ENCODE measurements at places on chromosomes 1 and 21.

GRCh38 chr1:99672530-99673213 is 26.8 kb downstream of the PALMD start:
- DNase-seq = no peak

- DNase-seq = no peak
These were observed 138.8 kb upstream of the DPYD start for GRCh38 chr1:98059620-98060019.

DNA sequence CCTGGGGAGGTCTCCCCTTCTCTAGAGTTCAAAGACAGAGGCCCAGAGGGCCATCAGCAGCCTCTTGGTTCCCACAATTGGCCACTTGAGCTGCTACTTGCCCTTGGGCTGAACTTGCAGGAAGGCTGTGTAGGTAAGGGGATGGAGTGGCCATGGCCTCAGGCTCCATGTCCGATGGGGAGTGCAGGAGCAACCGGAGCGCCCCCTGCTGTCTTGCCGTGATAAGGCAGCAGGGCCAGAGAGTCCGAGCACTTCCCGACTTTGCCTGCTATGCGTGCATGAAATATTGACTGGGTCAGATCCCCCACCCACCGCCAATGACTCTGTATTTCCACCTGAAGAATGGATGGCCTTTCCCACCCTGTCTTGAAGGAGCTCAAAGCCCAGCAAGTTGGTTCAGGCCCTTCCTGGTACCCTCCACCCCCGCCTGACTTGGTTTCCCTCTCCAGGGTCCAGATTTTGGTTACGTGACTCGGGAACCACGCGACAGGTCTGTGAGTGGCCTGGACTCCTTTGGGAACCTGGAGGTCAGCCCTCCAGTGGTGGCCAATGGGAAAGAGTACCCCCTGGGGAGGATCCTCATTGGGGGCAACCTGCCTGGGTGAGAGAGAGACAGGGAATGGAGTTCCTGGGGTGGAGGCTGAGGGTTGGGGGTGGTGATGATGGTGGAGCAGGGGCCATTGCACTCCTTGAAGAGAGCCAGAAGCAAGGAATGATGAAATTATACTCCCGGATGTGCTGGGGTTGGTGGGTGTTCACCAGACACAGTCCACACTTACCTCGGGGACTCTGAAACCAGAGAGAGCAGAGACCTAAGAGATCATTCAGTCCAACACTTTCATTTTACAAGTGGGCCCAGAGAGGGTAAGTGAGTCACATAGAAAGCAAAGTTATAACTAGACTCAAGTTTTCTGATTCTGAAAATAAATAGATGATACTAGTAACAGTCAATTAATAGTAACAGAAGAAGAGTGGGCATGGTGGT is 25.6 kb downstream of the PADI3 start:
- peak; percentile 34 for DNase-seq

DNA sequence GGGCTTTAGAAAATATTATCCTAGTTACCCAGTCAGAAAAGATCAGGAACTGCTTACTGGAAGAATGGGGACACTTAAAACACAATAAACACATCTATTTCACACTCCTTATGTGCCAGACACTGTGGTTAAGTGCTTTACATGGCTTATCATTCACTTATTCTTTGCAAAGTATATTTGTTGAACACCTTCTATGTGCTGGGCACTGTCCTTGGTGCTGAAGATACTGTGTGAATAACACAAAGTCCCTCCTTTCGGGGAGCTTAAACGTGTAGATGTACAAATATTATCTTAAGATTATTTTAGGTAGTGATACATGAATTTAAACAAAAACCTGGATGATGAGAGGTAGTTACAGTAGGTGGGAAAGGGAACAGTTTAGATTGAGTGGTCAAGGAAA is 169.3 kb downstream of the ST6GALNAC5 start:
- peak; percentile 58 for DNase-seq

GRCh38 chr1:24032981-24033380 is 52.9 kb upstream of the SRSF10 start:
- DNase-seq = no peak

- DNase-seq = no peak
These were observed 21.1 kb downstream of the KPNA6 start for GRCh38 chr1:32128964-32129363.

- no peak for DNase-seq
These were observed 113.1 kb upstream of the GUCA2B start for GRCh38 chr1:42040159-42040558.

DNA sequence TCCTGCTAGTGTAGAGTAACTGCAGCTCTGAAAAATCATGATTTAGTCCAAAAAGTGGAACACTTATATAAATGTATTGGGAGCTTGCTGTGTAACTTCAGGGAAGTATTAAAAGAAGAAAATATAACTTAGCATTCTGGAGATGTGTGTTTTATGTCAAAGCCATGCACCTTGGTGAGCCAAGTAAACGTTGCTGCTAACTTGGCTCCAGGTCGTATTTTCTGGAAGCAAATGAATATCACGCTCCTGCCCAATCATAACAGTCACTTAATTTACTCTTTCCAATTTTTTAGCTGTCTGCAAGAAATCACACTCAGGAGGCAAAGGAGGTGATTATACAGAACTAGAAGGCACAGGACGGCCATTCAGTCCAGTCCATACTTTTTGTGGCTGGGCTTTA is 61.1 kb downstream of the DOP1B start:
- DNase-seq = no peak

DNA sequence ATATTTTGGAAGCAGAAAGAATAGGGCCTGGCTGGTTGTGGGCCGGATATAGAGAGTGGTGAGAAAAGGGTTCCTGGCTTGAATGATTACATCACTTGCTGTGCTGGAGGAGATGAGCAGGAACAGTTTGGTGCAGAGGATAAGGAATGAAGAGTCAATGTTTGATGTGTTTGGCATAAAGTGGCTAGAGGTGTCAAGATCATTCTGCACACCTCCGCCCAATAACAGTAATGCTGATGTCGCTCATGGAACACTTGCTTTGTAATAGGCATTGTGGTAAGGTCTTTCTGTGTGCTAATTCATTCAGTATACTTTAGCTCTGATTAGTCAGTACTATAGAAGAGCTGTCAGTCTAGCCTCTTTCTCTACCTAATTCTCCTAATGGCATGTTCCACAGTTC is 48.0 kb upstream of the RAVER2 start:
- DNase-seq = no peak

- DNase-seq = no peak
These were observed 21.9 kb upstream of the MNDA start for GRCh38 chr1:158809256-158809655.

- no peak for DNase-seq
These were observed 12.8 kb downstream of the XPR1 start for GRCh38 chr1:180644526-180645192.

DNA sequence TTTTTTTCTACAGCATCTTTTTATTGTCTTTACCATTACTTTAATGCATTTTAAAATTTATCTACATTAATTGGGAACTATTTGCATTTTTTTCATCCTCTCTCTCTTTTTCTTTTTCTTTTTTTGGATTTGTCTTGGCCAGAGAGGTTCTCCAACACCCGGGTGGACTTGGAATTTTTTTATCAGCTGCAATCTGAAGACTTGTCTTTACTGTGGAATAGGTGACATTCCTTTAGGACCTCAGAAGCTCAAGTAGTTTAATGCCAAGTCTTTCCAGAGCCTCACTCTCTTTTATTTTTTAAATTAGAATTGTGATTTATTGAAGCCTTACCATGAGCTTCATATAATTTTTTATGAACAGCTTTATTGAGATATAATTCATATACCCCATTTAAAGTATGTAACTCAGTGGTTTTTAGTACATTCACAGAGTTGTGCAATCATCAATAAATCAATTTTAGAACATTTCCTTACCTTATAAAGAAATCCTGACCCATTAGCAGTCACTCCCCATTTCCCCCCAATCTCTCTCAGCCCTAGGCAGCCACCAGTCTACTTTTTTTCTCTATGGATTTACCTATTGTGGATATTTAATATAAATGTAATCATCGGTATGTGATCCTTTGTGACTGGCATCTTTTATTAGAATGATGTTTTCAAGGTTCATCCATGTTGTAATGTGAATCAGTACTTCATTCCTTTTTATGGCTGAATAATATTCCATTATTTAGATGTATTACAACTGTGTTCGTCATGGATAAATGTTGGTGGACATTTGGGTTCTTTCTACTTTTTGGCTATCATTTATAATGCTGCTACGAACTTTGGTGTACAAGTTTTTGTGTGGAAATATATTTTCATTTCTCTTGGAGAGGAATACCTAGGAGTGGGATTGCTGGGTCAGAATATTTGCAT is 6.2 kb downstream of the TUFT1 start:
- DNase-seq = no peak

DNA sequence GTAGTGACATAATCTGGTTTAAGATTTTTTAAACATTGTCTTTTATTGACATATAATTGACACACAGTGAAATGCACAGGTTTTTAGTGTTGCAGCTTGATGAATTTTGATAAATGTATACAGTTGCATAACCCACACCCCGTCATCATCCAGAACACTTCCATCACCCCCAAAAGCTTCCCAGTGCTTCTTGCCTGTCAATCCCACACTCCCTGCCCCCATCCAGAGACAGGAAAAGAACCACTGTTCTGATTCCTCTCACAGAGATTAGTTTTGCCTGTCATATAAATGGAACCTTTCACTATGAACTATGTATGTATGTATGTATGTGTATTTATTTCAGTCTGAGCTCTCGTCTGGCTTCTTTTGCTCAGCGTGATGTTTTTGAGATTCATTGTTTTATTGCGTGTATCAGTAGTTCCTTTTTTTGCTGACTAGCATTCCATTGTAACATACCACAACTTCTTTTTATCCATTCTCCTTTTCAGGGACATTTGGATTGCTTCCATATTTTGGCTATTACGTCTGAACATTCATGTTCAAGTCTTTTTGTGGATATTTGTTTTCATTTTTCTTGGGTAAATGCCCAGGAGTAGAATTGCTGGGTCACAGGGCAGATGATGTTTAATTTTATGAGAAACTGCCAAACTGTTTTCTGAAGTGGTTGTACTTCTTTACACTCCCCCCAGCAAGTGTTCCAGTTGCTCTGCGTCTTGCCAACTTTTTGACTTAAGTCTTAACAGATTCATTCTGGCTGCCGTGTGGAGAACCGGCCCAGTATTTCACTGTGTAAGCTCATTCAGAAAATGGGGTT is 8.7 kb downstream of the UBIAD1 start:
- DNase-seq = peak; percentile 96

- DNase-seq = peak; percentile 67
These were observed 1.1 kb upstream of the ERRFI1 start for GRCh38 chr1:8026976-8027747.

DNA sequence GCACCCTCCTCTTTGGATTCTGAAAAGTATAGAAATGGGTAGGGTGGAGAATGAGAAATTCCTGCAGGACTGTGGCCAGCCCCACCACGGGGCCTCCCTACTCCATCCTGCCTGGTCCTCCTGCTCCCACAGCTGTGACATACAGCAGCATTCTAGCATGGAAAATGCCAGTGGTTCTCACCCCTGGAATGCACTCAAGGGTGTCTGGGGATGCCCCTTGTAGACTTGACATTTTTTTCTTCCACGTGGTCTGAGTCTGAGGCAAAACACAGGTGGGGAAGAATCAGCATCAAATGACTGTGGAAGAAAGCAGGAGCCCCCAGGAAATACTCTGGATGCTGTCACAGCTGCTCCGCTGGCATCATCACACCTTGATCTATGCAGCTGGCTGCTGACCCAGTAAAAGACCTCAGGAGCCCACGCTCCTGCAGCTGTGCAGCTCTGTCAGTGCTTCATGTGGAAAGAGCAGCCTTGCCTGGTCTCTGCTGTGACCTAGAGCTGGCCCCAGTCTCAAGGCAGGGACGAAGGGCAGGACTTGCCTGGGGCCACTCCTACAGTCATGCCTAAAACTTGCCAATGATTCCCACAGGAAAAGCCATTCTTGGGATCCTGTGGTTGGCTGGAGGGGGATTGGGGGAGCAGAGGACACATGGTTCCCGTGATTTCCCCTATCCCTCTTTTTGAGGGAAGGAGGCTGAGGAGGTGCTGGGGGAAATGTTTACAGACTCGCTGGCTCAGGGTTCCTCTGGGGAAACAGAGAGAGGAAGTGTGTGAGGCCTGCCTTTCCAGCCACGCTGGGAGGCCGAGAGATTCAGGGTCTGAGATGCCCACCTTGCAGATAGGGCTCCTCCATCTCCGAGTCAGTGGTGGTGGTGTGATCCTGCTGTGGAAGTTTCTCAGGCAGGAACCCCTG is 10.8 kb upstream of the A3GALT2 start:
- no peak for DNase-seq

DNA sequence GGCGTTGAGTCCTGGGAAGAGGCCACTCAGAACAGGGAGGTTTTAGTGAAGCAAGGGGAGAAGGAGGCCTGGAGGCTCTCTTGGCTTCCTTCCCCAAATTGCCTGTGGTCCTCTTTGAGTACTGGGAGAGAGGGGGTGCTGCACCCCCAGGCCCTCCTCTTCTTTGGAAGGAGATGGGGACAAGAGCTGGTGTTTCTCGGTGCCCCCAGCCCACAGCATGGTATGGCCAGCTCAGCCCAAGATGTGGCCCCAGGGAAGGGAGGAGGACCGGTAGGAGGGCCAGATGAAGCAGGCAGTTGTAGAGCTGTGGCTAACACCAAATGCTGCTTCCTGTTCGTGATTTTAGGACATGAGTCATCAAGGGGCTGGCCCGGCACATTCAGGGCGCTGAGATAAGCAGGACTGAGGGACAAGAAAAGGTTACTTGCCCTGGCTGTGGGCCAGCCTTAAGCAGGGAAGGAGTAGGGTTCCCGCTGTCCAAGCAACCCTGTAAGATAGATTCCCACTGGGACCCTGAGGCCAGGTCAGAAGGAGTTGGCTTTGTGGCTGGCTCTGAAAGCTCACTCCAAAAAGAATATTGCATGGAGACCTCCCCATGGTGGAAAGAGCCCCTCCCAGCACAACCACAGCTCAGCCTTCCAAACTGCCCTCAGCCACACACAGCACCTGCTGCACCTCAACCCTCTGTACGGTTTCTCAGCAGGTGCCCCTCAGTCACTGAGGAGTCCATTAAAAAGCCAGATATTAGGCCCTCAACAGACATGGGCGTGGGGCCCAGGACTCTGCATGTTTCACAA is 4.9 kb upstream of the TNFRSF1B start:
- peak; percentile 88 for DNase-seq

DNA sequence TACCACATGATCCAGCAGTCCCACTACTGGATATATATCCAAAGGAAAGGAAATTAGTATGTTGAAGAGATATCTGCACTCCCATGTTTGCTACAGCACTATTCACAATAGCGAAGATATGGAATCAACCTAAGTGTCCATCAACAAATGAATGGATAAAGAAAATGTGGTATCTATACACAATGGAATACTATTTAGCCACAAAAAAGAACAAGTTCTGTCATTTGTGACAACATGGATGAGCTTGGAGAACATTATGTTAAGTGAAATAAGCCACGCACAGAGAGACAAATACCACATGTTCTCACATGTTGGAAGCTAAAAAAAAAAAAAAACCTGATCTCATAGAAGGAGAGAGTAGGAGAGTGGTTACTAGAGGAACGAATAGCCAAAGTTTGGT is 17.7 kb downstream of the ATPAF1 start:
- no peak for DNase-seq

All from astrocyte of the spinal cord (primary cell).